CD4-positive, alpha-beta T cell treated with Interleukin-6 for 4 hours (primary cell): ENCODE measurements at places on chromosomes 2 and 18.

DNA sequence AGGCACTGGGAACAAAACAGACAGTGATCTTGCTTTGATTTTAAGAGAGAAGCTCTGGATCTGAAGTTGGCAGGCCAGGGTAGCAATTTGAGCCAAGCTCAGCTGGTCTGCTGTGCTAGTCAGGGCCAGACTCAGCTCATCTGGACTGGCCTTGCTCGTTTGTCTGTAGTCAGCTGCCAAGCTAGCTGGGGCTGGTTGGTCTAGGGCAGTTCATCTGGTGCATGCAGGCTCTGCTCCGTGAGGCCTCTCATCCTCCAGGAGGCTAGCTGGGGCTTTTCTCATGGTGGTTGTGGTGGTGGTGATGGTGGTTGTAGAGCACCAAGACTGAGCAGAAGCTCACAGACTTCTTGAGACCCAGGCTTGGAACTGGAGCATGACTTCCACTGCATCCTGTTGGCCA, 10.3 kb downstream of the FBLN7 start:
- DNase-seq = no peak

- no peak for DNase-seq
Observed at GRCh38 chr2:148049284-148049683, 28.4 kb downstream of the MBD5 start.

- no peak for DNase-seq
Observed at GRCh38 chr2:224901121-224901676, 141.1 kb downstream of the DOCK10 start.

DNA sequence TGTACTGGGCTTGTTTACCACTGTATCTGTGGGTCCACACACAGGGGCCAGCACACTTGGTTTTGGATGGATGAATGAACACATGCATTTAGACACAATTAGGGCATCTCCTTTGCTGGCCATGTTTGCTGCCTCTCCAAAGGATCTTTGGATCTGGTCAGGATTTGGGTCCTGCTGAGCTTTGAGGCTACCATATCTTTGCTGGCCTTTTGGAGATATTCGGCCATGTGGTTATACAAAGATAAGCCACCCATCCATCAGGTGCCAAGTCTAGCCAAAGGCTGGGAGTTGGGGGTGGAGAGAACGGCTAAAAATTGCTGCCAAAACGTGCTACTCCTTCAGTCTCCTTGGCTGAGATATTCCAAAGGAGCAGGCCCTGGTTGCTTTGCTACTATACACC, 18.2 kb upstream of the FZD7 start:
- DNase-seq = no peak

DNA sequence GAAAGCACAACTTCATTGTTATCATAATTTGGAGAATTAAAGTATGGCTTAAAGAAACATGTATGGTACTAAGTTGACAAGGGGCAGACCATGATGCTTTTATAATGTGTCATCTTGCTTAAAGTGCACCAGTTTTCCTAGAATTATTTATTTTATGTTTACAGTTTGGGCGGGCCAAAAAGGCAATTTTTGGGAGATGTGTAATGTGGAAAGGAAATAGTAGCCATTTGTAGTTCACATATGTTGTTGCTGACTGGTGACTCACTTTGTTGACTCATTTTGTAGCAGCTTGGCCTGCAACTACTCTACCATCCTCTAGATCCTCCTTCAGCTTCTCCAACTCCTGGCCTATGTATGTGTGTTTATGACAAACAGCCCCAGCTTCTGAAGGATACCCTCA, 7.7 kb downstream of the ZSCAN30 start:
- DNase-seq = no peak
